ENCODE measurements at places on chromosomes 2 and 18. TPM values are rescaled to one million over a fixed set of nuclear protein-coding genes. Genes with fewer than 3 reads are reported as not detected.

IL36RN gene
- total RNA-seq, result not detected

PSD4 gene
- 5.1 TPM for total RNA-seq

ITGB6 gene
- total RNA-seq, result 0.11 TPM

STAT4 gene
- total RNA-seq, result 0.11 TPM

RBFA gene
- 42.6 TPM for total RNA-seq
